ENCODE measurements at places on chromosomes 4 and X. TPM values are rescaled to one million over a fixed set of nuclear protein-coding genes. Genes with fewer than 3 reads are reported as not detected.

DNA sequence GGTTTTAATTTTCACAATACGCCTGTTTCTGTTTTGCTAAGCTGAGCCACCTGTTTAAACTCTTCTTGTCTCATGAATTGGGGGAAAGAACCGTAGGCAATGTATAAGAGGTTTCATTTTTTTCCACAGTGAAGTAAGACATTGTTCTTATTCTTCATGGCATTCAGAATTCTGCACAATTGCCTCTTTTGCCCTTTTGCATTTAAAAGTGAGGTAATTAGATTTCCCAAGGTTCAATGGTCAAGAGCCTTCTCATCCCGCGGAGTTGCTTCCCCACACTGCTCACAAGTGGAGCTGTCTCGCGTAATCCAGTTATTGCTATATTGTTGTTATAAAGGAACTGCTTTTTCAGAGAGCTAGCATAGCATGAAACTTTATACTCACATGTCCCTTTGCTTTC, 90.9 kb upstream of the SPRY1 start:
- no peak for DNase-seq

The ESX1 gene
- not detected for total RNA-seq

- DNase-seq = no peak
Measured at GRCh38 chr4:126446917-126447316, 1132.2 kb downstream of the FAT4 start.

GRCh38 chrX:132214518-132214917, 4.7 kb downstream of the RAP2C start:
- DNase-seq = no peak

- no peak for DNase-seq
Measured at GRCh38 chrX:19793471-19793870, 93.9 kb downstream of the SH3KBP1 start.

GRCh38 chr4:35342833-35343232, 901.5 kb downstream of the ARAP2 start:
- DNase-seq = no peak

The SEL1L3 gene
- total RNA-seq = 65.3 TPM

DNA sequence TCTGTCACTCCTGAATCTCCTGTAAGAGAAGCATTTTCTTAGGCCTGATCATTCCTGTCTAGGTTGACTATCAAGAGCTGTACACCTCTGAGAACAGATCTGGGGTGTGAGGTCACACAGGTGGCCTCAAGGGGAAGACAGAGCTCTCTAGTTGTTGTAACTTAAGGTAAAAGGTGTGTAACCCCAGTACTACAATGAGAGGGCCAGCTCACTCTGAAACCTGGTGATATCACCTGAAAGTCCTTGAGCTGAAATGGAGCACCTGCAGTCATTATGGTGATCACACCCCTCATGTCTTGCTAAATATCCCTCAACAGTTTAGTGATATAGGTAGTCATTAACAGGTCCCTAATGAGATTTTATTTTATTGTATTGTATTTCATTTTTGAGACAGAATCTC, 8.8 kb upstream of the FAM9C start:
- no peak for DNase-seq

The SPANXC gene
- total RNA-seq = not detected

The CXCL10 gene
- 0.40 TPM for total RNA-seq

The ETNPPL gene
- not detected for total RNA-seq

GRCh38 chrX:12825801-12826200, 34.6 kb downstream of the PRPS2 start:
- DNase-seq = no peak

GRCh38 chr4:3407930-3408792, 33.6 kb upstream of the HGFAC start:
- DNase-seq = no peak

DNA sequence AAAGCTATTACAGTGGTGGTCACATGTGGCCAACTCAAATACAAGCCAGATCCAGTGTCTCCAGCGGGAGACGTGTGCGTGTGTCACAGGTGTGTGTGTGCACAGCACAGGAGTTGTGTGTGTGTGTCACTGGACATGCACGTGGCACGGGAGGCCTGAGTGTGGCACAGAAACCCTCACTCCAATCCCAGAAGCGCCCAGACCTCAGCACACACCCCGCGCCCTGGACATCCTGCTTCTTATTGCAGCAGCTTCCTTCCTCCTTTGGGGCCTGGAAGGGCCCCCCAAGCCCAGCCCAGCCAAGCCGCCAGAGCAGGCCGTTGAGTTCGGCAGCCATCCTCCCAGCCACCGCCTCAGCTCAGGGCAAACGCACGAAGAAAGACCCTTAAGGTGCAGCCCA, 37.9 kb downstream of the ACOX3 start:
- no peak for DNase-seq

DNA sequence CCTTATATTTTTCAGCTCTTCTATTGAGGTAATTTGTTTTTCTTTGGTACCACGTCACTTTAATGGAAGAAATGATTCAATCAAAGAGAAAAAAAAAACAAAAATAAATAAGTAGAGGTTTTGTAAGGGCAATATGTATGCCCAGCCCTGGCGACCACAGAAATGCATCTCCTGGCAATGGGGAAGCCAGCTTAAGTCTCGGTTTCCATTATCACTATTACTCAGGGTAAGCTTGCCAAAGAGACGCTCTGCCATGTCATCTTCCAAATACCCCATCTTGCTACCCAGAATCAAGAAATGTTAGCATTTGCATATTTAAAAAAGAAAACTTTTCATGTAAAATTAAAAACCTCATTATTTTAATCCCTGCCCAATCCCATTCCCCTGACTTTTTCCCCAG, 68.8 kb downstream of the FAM47C start:
- peak; percentile 6 for DNase-seq

The TCEAL5 gene
- not detected for total RNA-seq

DNA sequence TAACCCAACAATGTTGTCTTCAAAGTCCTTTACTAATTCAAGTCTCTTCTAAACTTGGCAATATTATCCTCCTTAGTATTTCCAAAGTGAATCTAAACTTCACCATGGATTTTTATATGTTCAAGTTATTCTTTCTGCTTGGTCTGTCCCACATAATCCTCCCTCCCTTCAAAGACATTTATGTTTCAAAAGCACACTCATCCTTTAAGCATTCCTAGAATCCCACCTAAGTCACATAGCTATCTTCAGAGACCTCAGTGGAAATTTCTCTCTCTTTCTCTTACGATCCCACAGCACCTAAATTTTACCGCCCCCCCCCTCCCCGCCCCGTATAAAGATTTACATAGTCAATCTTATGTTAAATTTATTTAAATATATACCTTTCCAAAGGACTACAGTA, 314.9 kb upstream of the GRIA3 start:
- no peak for DNase-seq

DNA sequence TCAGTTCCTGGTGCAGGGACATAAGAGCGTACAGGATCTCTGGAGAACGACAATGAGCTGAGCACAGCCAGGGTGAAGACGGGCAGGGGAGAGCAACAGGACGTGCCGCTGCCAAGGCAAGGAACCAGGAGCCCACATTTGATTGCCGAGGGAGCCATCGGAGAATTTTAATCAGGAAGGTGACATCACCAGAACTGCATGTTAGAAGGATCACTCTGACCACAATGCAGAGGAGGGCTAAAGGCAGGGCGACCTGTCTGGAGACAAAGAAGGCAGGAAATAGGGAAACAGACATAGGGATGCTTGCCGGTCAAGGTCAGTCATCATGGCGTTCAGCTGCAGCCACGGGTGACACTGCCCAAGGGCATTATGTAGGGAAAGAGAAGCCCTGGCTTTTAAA, 81.4 kb downstream of the RBM47 start:
- peak; percentile 5 for DNase-seq

The MAB21L2 gene
- 0.07 TPM for total RNA-seq

Measured in MG63 (cell line).